ENCODE measurements at places on chromosomes 6 and 20. TPM values are rescaled to one million over a fixed set of nuclear protein-coding genes. Genes with fewer than 3 reads are reported as not detected.

The SRMS gene
- not detected for total RNA-seq

DNA sequence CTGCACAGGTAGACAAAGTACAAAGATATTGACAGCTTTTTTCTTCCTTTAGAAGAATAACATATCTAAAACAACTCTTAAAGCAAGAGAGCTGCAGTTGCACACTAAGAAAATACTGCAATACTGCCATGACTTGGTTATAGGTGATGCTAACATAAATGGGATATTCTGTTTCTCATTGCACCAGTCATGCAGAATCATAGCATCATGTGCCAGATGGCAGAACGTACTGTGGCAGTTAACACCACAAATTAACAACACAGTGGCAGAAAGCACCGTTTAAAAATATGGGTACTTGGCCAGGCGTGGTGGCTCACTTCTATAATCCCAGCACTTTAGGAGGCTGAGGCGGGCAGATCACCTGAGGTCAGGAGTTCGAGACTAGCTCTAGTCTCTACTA is 7.4 kb downstream of the ASXL1 start:
- no peak for DNase-seq

DNA sequence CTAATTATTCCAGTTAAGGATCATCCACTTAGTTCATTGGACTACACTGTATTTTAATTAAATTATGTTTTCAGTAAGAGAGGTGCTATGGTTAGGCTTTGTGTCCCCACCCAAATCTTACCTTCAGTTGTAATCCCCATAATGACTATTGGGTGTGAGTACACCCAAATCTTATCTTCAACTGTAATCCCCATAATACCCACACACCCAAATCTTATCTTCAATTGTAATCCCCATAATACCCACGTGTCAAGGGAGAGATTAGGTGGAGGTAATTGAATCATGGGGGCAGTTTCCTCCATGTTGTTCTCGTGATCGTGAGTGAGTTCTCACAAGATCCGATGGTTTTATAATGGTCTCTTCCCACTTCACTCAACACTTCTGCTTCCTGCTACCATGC is 208.0 kb upstream of the PHACTR1 start:
- DNase-seq = no peak

GRCh38 chr6:68653074-68653705 is 18.1 kb downstream of the ADGRB3 start:
- DNase-seq = no peak

DNA sequence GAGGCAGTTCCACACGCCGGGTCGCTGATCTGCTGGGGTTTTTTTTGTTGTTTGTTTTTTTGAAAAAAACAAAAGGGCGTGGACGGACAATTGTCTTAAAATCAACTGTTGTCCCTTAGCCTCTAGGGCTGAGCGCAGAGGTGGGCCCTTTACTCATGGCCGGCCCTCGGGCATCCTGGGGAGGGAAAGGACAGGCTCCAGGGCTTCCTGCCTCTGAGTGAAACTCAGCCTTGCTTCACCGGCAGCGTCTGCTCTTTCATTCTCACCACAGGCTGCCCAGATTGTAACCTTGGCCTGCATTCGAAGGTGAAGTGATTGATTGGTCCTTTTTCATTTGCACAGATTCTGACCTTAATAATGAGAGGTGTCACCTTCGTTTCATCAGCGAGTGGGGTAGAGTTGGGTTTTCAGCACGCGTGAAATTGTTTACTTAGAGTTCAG is 797 bp downstream of the SMIM13 start:
- DNase-seq = peak; percentile 78

DNA sequence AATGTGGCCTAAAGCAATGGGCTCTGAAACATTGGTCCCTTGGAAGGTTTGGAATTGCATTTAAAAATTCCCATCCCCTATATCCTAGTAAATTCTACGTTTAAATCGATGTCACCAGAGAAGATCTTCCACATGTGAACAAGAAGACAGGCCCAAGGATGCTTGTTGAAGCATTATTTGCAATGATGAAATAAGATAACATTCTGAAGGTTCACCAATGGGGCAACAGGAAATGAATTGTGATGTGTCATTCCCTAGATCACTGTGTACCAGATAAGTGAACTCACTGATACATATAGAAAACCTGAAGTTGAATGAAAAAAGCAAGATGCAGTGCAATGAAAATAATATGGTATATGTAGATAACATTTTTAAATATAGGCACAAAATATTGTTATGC is 464.3 kb upstream of the BTBD3 start:
- no peak for DNase-seq

DNA sequence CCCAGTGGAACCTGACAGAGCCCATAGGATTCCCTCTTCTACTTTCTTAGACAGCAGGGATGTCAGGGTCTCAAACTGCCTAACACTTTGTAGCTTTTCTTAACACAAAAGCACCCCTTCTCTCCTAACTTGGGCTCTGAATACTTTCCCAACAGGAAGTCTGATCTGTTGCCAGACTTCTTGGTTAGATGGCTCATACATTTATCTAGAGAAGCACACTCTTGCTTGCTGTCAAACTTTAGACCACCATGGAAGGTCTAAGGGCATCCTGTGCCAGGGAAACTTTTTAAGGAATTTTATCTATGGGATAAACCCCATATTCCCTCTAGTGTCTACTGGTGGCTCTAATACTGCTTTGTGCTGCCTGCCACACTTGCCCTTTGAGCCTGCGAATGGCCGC is 3.3 kb upstream of the C6orf136 start:
- DNase-seq = no peak

GRCh38 chr6:43277643-43278523 is 20.2 kb upstream of the SLC22A7 start:
- DNase-seq = no peak

The PPP1R14C gene
- total RNA-seq = not detected

DNA sequence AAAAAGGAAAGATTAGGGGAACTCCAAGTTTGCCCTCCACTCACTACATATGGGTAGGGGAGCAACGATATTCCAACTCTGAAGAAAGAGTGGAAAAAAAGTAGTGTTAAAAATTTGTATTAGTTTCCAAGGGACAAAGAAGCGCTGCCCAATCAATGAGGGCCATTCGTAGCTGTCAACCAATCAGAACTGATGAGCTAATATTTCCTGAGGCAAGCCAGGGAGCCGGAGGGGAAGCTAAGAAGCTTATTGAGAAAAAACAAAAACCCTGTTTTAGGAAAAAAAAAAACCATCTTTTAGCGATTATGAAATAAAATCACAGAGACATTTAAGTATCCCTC is 59.5 kb downstream of the TRIM38 start:
- peak; percentile 79 for DNase-seq

The HLA-DOB gene
- total RNA-seq = 3.9 TPM

GRCh38 chr6:31180500-31180899 is 10.0 kb upstream of the POU5F1 start:
- DNase-seq = peak; percentile 79

The TRIM10 gene
- not detected for total RNA-seq

DNA sequence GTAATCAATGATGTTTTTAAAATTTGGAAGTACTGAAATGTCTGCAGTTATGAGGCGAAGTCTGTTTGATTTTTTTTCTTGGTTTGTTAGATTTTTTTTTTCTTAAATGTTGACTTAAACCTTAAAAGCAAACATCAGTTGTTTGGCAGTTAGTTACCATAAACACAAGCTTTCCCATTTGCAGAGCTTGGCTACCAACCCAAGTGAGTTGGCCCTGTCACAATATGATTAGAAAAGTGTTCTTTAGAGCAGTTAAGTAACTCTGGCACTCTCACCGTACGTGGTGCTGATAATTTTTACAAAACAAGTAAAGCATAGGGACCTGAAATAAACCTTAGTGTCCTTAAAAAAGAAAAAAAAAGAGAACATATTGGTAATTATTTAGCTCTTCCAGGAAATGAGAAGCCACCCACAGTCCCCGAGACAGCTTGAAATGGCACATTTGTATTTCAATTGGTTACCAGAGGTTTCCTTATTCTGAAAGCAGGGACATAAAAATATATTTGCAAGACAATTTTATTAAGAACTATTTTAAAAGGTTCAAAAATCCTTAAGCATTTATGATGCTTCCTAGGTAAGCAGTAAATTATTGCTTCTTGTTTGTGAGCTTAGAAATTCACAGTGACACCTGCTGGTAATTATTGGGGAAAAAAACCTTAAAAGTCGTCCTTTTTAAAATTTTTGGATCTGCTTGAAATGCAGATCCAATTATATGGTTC is 3.9 kb downstream of the HEY2 start:
- no peak for DNase-seq

The TRPC4AP gene
- total RNA-seq = 70.9 TPM

DNA sequence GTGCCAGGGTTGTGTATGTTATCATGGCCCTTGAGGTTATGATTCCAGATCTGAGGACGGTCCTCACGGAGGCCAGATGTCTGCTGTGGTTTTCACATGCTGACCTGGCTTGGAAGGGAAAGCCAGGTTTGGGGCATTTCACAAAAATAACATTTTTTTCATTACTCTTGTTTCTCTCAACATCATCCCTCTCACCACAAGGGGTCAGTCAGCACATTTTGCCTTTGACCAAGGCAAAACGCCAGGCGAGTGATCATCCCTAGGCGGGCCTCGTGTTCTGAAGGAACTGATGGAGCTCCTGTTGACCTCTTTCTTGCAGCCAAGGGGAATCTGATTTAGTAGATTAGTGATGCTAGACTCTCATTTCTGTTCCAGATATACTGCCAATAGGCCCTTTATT is 133.5 kb downstream of the TBC1D7 start:
- DNase-seq = no peak

GRCh38 chr6:106192824-106193223 is 106.7 kb downstream of the PRDM1 start:
- no peak for DNase-seq

The HTR1E gene
- not detected for total RNA-seq

DNA sequence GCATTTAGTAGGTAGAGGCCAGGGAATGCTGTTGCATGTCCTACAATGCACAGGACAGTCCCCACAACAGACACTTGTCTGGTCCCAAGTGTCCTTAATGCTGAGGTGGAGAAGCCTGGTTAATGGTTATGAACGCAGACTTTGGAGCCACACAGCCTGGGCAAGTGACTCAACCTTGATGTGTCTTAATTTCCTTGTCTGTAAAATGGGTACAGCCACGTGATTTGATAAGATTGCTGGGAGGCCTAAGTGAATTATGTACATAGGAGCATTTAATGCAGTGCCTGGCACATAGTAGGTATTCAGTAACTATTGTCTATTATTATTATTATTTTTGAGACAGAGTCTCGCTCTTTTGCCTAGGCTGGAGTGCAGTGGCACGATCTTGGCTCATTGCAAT is 11.4 kb downstream of the KCNG1 start:
- DNase-seq = no peak

The HDGFL1 gene
- total RNA-seq = not detected

- DNase-seq = peak; percentile 90
These were observed 3.1 kb upstream of the AKIRIN2 start for GRCh38 chr6:87705070-87705691.

GRCh38 chr6:11196511-11197174 is 35.8 kb downstream of the NEDD9 start:
- DNase-seq = no peak

DNA sequence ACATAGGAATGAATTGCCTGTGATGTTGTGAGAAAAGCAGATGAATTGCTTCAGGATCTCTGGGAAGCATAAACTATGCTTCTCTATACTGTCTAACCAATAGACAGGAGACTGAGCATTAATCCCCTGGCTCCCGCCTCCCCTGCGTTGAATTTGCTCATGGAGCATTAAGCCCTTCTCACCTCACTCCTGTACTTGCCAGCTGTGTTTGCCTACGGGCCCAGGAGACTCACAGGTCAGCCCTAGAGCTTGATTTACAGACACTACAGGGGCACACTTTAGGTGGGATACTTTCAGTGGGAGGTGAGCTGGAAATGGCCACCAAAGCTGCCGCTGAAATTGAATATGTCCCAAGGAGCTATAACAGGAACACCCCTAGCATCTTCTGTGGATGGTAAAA is 418.7 kb downstream of the CBLN4 start:
- DNase-seq = no peak

DNA sequence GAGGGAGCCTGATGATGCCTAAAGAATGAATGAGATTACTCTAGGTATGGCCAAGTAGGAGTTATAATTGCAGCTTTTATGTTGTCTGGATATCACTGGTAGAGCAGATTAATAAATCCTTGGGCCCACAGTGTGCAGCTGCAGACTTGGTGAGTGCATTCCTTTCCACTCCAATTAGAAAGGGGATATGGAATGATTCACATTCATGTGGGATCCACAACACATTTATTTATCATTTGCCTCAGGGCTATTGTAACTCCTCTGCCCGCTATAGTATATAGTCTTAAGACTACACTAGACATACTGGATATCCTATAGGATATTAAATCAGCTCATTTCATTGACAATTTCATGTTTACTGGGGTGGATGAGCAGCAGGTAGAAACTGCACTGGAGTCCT is 11.6 kb upstream of the HLA-G start:
- DNase-seq = no peak

GRCh38 chr6:152225241-152225934 is 411.8 kb downstream of the SYNE1 start:
- DNase-seq = no peak

GRCh38 chr6:159313018-159313417 is 143.8 kb downstream of the FNDC1 start:
- no peak for DNase-seq

- no peak for DNase-seq
These were observed 93.2 kb upstream of the AKIRIN2 start for GRCh38 chr6:87794922-87795885.

The DCDC2 gene
- not detected for total RNA-seq

GRCh38 chr6:127933852-127934840 is 33.3 kb upstream of the THEMIS start:
- DNase-seq = peak; percentile 88

- DNase-seq = no peak
These were observed 231.9 kb downstream of the PKHD1 start for GRCh38 chr6:51855310-51856082.

DNA sequence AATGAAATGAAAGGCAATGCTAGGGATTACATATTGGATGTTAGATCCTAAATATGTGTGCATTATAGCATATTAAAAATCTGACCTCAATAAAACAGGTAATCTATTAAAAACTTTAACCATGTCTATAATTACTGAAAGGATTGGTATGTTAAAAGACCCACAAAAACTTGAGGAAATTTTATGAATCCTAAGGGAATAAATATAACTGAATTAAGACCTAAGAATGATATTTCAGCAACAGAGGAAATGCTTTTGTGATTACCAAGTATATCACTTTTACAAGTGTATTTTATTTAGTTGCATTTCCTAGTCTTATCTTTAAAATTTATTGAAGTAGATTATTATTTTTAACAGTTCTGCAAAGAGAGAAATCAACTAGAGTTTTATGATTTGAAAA is 571.5 kb downstream of the HDGFL1 start:
- DNase-seq = no peak

GRCh38 chr6:25193460-25194171 is 85.6 kb upstream of the CARMIL1 start:
- no peak for DNase-seq

DNA sequence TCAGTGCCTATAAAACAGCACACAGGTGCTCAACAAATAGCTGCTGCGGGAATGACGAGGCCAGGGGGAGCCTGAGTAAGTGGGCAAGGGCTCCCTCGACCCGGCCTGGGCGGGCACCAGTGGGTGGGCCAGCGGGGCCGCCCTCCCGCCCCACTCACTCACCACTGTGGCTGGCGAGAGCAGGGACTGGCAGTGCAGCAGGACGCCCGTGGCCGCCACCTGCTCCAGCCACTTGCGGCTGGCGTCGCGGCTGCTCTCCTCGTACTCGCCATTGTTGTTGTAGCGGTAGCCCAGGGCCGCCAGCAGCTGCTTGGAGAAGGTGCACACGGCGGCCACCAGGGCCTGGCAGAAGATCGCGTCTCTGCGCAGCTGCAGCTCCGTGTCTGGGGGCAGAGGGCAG is 191.5 kb downstream of the PREX1 start:
- DNase-seq = no peak

- no peak for DNase-seq
These were observed 161.8 kb downstream of the IBTK start for GRCh38 chr6:82085701-82086100.

GRCh38 chr20:20527661-20528060 is 159.8 kb downstream of the INSM1 start:
- DNase-seq = no peak
